ENCODE measurements at places on chromosomes 7 and 10. TPM values are rescaled to one million over a fixed set of nuclear protein-coding genes. Genes with fewer than 3 reads are reported as not detected.
A peak's percentile ranks its signal among the peaks of the same experiment; 100 is the strongest.

The PON2 gene
- 43.1 TPM for total RNA-seq

DNA sequence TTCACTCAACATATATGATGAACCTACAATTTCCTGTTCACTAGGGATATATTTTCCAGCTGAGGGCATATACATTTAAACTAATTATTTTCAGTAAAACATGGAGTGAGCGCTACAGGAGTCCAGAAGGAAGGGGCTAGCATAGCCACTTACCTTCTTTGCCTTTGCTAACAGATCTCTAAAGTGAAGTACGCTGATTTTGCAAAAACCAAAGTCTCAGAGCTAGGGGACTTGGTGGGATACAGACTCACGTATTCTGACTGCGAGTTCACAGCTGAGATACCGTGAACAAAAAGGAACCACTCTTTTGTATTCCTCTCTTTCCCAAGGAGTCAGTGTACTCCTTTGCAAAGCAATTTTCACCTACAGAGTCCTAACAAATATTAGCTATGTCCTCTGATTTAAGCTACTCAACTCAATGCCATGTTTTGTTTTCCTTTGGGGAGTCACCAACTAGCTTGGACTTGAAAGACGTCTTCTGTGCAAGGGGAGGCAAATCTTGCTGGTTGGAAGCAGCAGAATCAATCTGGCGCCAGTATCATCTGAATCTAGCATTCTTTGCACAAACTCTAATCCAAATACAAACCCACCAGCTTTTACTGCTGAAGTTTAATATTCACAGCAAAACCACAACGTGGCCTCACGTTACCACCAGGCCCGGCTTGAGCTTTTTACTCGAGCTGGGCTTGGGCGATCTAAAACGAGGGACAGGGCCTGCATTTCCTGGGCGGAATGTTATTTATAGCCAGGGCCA, 657 bp downstream of the CDNF start:
- H3K4me1 ChIP-seq = no peaks in the 10 kb centered on the region
- peaks cover 5% of the 10 kb centered on the region for H3K36me3 ChIP-seq
- H3K4me3 ChIP-seq = peak overlapping the region; percentile 44
- no peaks in the 10 kb centered on the region for H3K27me3 ChIP-seq

GRCh38 chr10:114654822-114655575, 3.1 kb downstream of the ABLIM1 start:
- H3K4me1 ChIP-seq = no peaks in the 10 kb centered on the region
- no peaks in the 10 kb centered on the region for H3K36me3 ChIP-seq
- no peak overlapping the region for H3K4me3 ChIP-seq
- no peaks in the 10 kb centered on the region for H3K27me3 ChIP-seq

DNA sequence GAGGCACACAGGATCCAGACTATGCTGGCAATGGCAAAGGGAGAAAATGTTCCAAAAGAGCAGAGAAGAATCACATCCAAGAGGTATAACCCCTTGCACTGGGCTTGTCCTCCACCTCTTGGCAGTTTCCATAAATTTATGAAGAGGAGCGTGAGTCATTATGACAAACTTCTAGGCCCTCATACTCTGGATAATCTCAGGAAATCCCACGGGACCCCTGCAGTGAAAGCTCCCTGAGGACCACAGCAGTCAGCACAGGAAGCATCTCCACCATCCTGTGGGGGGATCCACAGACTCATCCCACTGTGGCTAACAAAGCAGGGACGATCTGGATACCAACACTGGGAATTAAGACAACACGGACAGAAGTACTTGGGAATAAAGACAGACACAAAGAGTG, 30.3 kb upstream of the GPAM start:
- H3K36me3 ChIP-seq = no peaks in the 10 kb centered on the region
- no peak overlapping the region for H3K4me3 ChIP-seq
- H3K4me1 ChIP-seq = no peaks in the 10 kb centered on the region
- H3K27ac ChIP-seq = no peak overlapping the region
- no peak for DNase-seq
- no peaks in the 10 kb centered on the region for H3K27me3 ChIP-seq

DNA sequence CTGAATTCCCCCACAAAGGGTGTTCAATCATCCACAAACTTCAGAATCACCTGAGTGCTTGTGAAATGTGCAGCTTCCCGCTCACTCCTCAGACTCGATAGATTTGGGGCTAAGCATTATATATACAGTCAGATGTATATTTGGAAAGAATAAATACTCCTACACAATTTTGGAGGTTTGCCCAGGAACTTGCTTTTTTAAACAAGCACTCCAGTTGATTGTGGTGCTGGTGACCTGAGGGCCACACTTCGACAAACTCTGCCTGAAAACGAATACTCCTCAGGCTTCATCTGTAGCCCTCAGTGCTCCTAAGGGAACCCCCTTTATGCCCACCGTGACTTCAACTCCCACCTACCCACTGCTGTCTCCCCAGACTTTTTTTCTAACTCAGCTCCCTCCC, 211.6 kb downstream of the INHBA start:
- no peaks in the 10 kb centered on the region for H3K36me3 ChIP-seq
- no peak overlapping the region for H3K4me3 ChIP-seq
- H3K27me3 ChIP-seq = no peaks in the 10 kb centered on the region
- DNase-seq = peak; percentile 31

GRCh38 chr7:92732316-92733036, 103.9 kb downstream of the CDK6 start:
- no peaks in the 10 kb centered on the region for H3K27me3 ChIP-seq
- DNase-seq = no peak
- no peaks in the 10 kb centered on the region for H3K36me3 ChIP-seq
- peaks cover 2% of the 10 kb centered on the region for H3K4me1 ChIP-seq
- H3K27ac ChIP-seq = no peak overlapping the region

DNA sequence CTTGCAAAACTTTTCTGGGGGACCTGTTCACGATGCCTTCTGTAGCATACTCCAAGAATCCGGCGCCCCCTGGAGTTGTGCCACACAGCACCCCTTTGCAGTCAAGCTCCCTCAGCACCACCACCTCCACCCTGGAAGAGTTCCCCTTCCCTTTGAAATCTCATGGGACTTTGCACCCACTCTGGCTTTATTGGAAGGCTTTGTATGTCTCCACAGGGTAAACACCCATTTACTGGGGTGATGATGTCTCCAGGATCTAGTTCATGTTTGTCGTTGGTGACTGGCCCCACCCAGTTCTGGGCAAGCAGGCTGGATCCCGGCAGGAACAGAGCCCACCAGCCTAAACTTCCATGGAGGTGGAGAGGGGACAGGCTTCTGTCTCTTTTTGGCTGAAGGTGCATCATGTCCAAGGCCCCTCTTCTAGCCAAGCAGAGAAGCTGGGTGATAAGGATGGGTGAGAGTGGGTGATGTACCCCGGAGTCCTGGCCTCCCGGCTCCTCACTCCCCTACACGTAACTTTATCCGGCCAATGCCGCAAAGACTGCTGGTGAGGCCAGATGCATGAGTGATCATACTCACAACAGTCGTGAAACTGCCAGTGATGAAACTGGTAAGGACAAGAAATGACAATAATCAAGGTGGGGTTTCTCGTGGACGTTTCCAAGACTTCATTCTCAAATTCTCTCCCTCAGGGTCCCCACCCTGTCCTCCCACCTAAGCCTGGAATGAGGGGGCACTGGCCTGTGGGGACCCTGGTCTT, 695 bp upstream of the CLDN4 start:
- no peak for DNase-seq
- no peaks in the 10 kb centered on the region for H3K36me3 ChIP-seq
- H3K4me3 ChIP-seq = no peak overlapping the region
- no peak overlapping the region for H3K27ac ChIP-seq
